ENCODE measurements at places on chromosomes 1 and 21.

DNA sequence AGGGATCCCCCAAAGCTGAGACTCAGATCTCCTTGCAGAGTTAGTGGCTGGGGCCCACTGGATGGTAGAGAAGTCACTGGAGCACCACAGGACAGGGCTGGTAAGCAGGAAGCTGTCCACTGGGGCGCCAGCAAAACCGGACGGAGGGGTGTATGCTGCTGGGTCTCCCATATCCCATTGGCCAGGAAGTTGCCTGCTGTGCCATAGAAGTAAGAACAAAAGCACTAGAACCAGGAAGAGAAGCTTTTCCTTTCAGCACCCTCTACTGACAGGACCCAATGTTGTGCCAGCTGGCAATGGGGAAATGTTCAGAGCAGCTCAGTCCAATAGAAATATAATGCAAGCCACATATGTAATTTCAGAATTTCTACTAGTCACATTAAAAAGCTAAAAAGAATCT is 146.6 kb downstream of the SPATA46 start:
- no peak for DNase-seq

DNA sequence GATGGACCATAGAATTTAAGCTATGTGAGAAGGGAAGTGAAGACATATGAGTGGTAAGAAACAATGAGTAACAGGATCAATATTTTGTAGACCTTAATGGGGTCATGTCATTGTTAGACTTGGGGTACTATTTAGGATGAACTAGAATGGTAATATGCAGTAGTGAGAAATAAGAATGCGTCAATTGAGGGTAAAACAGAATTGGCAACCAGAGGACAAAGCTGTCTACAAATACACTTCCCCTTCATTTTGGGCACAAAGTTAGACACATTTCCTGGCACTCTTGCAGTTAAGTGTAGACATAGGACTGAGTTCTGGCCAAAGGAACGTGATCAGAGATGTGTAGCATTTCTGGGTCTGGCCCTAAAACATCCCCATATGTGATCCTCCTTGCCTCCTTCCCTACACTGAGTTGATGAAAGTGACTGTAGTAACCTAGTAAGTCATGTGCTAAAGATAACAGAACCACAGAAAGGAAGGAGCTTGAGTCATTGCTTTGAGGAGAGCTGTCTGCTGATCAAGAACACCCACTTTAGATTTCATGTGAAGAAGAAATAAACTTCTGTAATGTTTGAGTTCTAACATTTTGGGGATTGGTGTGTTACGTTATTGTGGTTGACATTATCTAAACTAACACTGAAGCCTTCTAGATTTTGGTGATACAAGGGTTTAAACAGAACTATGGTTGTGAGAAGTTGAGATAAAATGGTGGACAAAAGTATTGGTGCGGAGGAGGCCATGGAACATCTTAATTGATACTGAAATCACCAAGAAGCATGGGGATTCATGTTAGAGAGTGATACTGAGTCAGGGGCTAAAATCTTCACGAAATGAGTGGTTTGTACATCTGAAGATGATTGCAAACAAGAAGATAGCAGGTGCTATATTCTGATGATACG is 41.7 kb downstream of the CD55 start:
- no peak for DNase-seq

DNA sequence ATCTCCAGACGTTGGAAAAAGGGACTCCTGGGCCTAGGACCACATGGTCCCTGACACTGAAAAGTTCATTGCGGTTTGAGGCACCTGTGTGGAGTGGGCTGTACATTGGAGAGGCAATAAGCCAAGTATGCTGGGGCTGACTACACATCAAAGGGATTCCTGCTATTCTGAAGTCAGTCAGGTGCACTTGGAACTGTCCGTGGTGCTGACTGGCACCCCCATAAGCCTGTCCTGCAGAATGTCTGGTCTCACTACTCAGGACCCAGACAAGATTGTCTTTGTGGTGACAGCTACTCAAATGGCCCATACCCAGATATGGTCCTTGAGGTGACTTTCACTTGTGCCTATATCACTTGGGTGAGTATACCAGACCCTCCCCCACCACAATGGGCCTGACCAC is 150.6 kb downstream of the RWDD3 start:
- DNase-seq, result no peak

DNA sequence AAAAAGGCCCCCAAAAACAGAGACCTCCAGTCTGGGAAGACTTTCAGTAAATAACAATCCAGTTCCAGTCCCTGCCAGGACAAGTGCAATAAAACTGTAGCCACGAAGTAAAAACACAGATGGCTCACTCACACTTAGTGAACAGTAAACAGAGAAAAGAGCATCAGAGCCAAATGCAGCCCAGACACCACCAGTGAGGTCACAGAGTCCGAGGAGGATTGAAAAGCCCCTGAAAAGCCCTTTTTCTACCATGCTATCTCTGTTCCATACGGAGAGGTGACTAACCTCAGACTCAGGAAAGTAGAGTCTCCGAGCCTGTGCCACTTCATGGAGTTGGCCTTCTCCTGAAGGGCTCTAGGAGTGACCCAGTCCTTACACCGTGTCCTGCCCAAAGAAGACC is 84.5 kb downstream of the COLGALT2 start:
- DNase-seq, result no peak

GRCh38 chr1:57089855-57090254 is 124.0 kb upstream of the C8B start:
- DNase-seq, result no peak

- DNase-seq, result no peak
Measured at GRCh38 chr1:54424398-54424797, 18.2 kb upstream of the SSBP3 start.

DNA sequence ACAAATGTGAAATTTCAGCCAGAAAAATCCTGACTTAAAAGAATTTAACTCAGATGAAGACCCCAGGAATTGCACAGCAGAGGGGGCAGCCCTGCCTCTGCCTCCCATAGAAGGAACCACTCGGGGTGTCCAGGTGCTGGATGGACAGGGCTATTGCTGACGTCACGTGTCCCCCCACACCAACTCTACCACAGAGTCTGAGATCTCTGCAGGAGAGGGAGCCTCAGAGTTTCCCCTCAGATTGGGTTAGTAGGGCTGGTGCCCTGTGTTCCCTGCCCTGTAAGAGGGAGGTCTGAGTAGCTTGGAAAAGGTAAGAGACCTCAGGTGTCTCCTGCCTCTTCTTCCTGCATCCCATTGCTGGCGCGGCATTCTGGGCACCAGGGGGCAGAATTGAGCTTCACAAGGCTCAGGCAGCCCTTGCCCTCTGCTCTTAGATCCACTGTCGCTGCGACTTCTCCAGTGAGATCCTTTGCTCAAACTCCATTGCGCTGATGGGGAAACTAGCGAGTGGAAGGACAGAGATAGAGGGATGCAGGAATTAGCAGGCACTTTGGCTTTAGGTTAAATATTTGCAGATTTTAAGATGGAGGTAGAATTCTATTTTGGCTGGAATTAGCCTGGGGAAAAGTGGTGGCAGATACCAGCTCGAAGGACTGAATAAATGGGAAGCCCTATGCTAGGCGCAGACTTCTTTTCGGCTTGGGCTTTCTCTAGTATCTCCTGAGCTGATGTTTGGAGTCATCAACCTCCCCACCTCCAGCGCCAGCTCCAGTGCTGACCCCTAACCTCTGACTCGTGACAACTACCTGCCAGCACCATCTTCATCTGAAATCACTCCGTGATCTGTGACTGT is 42.8 kb upstream of the DMBX1 start:
- no peak for DNase-seq

DNA sequence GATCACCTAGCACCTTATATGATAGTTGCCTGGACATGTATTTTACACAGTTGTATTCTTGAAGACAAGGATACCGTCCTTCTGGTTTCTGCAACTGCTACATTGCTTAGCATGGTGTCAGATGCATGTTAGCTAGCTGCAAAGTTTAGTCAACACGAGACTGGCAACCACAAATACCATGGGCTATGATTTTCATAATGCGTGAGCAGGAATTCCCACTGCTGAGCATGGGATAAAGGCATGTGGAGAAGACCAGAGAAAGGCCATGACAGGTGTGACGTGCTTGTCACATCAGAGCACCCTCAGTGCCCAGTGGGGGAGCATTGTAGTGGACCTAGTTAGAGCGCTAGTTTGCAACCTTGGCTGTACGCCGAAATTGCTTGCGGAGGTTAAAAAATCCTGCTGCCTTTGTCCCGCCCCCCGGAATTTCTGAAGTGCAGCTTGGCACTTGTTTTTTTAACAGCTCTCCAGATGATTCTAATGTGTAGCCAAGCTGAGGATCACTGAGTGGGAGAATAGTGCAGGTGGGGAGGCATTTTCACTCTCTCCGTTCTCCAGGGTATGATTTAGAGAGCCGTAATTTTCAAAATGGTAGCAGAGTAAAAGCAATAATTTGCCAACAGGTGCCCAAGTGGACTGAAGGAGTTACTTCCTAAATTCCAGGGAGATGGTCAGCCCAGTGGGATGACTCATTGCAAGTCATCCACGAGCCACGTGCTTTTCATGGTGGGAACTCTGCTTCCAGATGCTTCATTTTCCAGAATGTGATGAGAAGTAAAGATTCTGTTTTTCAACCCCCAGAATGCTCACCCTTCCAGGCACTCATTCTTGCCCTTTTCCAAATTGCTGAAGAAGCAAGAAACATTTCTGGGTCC is 81.0 kb downstream of the CNIH3 start:
- no peak for DNase-seq

GRCh38 chr1:191255354-191256054 is 777.8 kb upstream of the BRINP3 start:
- no peak for DNase-seq

DNA sequence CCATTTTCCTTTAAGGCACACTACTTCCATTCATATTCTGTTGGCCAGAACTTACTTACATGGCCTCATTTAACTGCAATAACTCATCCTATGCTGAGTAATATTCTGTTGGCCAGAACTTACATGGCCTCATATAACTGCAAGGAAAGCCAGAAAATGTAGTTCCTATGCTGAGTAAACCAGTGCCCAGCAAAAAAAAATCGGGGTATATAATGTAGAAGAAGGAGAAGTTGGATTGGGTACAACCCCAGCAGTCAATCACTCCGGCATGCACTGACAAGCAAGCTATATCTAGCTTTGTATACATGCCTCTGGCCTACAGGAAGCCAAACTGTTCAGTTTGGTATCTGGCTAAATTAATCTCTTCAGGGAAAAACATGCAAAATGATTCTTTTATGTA is 39.4 kb upstream of the PPIH start:
- no peak for DNase-seq

DNA sequence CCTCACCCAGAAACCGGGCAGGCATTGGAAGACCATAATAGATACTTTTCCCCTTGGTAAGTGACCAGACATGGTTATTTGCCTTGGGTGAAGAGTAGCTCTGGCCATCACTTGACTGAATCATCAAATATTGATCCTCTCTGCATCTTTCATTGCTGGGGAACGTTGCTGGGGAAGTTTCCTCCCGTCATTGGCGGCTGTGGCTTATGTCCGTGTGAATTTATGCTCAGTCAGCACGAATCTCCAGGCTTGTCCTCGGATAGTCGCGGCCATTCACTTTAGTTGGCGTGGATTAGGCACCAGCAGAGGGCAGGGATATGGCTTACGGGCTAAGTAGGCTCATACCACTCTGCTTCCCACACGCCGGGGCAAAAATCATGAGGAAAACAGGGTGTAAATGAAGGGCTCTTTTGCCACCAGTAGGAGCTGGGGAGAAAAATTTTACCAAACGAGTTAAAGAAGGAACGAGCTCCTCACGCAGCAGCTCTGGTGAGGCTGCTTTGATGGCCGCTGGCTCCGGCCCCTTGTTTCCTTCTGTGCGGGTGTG is 473.4 kb downstream of the CAMTA1 start:
- DNase-seq, result no peak

- no peak for DNase-seq
Measured at GRCh38 chr21:35340273-35340672, 291.2 kb upstream of the RUNX1 start.

- DNase-seq, result no peak
Measured at GRCh38 chr1:196516373-196516772, 91.9 kb downstream of the KCNT2 start.

- DNase-seq, result no peak
Measured at GRCh38 chr1:62245201-62245600, 50.6 kb downstream of the L1TD1 start.

DNA sequence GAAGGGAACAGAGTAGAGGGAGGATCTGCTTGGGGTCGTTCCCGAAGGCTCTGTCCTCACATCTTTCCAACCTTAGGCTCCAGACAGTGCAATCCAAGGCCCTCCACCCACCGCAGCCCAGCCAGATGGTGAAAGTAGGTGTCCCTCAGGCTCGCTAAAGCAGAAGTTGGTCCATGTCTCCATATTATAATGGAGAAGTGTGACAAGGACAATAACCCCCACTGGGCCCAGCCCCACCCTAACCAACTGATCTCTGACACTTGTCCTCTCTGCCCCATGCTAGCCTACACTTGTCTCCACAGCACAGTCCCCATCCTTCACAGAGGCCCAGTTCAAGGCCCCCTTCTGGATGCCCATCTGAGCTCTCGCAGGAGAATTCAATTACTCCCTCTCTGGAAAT is 48.7 kb downstream of the DMAP1 start:
- no peak for DNase-seq

DNA sequence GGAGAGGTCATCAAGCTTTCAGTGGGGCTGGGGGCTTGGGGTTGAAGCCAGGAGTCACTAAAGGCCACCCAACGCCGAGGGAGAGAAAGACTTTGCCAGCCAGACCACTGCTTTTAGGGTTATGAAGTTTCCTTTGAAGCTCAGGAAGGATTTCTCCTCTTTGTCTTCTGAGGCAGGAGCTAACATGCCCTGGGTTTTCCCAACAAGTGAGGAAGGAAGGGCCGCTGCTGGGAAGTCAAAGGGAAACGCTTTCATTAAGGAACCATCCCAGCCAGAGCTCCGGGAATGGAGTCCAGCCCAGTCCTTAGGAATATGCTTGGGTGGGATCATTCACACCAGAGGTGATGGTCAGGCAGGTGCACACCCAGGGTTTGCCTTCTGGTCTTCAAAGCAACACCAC is 436.9 kb downstream of the PRDM2 start:
- no peak for DNase-seq

DNA sequence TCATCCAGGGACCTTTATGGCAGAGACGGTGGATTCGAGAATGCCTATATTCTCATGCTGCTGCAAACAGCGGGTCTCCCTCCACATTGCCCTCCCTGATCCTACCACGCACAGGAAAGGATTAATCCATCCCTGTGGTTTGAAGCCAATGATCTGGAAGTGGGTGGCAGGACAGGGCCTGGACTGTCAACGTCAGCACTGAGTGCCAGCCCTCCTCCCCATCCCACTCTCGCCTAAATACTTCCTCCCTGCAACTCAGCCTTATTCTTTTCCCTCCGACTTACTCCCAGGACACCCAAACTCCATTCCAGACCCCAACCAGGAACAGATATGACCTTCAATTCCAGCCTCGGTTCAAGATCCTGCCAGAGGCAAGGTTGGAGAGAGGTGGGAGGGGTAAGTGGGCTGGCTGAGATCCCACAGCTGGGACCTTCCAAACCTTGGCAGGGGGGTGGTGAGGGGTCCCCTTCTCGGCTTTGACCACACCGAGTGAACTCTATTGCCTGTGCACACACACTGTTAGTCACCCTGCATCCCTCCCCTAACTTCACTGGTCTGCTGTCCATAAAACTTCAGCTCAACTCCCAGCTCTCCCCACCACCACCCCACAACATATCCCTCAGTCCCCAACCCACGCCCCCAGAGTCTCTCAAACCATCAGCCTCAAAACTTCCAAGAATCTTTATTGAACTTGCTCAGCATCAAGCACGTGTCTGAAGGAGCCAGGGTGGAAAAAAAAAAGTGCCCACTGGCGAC is 2.4 kb upstream of the S100A5 start:
- no peak for DNase-seq

Data from D721Med (cell line).